Skeletal muscle cell (primary cell): ENCODE measurements at places on chromosomes 12 and 14.

GRCh38 chr12:3913278-3913677, 40.1 kb upstream of the PARP11 start:
- DNase-seq: no peak

DNA sequence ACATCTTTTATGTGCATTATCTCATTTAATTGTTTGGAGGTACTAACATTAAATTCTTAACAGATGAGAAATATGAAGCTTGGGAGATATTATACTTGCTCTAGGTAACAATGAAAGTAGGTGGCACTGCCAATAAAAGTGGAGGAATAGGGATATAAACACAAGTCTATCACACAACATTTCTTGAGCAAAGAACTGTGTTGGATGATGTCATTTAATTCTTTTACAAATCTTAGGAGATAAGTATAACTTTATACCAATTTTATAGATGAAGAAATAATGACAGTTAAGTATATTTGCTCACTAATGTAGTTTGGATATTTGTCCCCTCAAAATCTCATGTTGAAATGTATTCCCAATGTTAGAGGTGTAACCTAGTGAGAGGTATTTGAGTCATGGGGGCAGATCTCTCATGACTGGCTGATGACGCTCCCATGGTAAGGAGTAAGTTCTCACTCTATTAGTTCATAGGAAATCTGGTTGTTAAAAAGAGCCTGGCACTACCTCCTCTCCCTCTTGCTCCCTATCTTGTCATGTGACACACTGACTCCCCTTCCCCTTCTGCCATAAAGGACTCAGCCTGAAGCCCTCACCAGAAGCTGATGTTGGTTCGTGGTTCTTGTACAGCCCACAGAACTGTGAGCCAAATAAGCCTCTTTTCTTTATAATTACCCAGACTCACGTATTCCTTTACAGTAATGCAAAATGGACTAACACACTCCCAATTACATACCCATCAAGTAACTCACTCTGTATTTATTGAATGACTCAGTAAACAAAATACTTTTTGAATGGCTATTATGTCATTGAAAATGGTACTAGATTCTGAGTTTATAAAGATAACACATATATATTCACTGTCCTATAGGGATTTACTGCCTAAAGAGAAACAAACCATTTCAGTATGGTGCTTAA, 146.8 kb upstream of the KITLG start:
- DNase-seq: peak; percentile 16

DNA sequence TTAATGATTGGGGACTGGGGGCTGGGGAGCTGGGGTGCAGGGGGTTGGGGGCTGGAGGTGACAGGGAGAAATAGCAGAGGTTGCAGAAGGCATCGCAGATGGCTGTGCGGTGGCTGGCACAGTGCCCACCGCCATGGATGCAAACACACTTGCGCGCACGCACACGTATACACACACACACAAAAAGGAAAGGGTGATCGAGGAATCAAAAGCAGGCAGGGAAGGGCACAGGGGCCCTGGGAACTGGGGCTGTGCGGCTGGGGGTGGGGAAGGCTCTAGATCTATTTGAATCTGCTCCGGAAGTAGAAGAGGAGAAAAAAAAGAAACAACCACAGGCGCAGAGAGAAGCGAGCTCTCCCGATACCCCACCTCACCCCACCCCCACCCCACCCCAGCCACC, 39.4 kb downstream of the ZFHX2 start:
- DNase-seq: no peak

DNA sequence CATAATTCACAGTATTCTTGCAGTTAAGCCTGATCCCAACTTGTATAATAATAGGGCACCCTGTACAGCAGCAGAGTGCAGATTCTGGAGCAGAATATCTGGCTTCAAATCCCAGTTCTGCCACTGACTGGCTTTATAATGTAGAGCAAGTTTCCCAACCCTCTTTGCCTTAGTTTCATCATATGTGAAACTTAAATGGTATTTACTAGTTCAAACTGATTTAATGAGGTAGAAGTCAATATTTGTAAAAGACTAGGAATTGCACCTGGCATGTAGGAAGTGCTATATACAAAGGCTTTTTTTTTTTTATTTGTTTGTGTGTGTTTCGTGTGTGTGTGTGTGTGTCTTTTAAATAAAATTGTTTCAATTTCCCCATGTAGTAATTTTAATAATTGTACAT, 125.9 kb downstream of the CCER1 start:
- DNase-seq: no peak

- no peak for DNase-seq
These were observed 151.0 kb downstream of the TPH2 start for GRCh38 chr12:72089678-72090077.

GRCh38 chr14:61176686-61177085, 104.5 kb downstream of the TMEM30B start:
- no peak for DNase-seq

GRCh38 chr12:71981149-71981548, 42.5 kb downstream of the TPH2 start:
- DNase-seq: no peak

DNA sequence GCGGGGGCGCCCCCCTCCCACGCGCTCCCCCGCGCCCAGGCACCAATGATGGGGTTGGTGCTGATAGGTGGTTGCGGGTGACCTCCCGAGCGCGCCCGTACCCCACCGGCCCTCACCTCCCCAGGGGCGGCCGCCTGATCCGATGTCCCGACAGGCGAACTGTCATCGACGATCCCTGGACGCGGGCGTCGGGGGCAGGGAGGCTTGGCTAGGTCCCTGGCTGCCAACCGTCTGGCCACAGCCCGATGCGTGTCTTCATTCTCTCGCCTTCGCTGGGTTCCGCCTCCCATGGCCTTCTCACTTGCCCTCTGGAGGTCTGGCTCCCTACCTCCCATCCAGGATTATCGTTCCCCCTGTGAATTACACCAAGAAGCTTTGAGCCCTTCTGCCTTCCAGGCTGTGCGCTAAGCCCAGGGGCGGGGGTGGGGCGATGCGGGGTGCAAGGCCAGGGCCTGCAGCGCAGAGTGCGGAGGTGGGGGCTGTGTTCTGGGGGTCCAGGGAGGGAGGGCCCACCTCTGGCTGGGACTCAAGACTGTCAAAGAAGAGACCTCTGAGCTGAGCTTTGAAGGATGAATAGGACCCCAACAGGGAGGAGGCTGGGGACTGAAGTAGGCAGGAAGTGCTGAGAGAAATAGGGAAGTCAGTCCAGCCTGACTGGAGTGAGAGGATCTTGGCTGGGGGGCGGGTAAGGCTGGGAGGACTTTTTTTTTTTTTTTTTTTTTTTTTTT, 7.7 kb upstream of the RACGAP1 start:
- DNase-seq: no peak

- DNase-seq: peak; percentile 60
These were observed 7.6 kb upstream of the AEBP2 start for GRCh38 chr12:19431407-19432308.

- DNase-seq: no peak
These were observed 565 bp downstream of the NT5DC3 start for GRCh38 chr12:103840462-103840875.

DNA sequence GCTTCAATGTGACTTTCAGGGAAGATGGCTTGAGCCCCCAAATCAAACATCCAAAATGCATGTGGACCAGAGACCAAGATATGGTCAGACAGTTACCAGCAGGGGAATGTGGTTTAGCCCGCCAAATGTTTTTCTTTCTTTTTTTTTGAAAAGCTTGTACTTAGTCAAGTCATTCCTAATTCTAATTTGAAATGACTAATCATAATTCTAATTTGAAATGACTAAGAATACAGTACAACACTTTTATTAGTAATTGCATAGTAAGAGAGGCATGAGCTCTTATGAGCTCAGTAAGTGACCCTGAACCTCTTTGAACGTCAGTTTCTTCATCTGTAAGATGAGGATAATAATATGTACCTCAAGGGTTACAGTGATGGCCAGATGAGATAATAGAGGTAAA, 72.4 kb downstream of the HECTD4 start:
- no peak for DNase-seq

- no peak for DNase-seq
These were observed 34.0 kb downstream of the FIGNL2 start for GRCh38 chr12:51814311-51815088.
